ENCODE measurements at places on chromosomes 2 and 18.

DNA sequence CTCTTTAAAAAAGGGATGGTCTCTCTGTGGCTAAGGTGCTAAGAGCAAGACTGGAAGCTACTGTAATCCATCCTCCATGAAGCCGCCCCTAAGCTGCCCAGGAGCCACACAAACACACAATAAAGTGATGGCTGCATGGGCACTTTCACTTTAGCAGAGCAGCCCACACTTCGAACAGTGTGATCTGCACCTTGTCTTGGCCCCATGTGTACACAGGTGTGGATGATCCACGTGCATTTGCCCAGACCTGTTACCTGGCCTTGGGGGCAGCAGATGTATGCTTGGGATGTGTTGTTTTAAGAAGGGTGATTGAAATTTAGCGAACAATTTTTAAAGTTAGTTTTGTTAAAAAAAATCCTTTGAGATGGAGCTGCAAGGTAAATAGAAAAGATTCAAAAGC is 39.9 kb downstream of the TMEM178A start:
- no peak overlapping the region for H3K4me3 ChIP-seq
- H3K4me1 ChIP-seq: no peaks in the 10 kb centered on the region
- H3K27ac ChIP-seq: no peak overlapping the region
- no peaks in the 10 kb centered on the region for H3K36me3 ChIP-seq

DNA sequence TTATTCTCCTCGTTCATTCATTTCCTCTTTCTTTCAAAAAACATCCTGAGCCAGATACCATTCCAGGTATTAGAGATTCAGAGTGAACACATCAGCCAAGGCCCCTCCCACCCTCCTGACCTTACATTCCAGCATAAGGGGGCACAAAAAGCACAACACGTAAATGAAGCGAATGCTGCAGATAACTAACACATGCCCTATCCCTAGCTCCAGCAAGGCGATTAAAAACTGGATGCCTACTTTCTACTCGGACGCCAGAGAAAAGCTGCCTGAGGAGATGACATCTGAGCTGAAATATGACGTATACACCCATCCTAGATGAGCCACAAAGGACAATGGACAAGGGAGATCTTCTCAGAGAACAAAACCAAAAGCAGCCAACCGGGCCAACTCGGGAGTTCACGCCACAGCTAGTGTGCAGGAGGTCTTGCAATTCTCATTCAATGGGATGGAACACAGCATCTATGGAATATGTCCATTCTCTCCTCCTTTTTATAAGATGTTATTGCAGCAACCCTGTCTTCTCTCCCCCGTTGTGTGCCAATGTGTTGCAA is 33.5 kb downstream of the FEZ2 start:
- H3K27ac ChIP-seq: no peak overlapping the region
- H3K27me3 ChIP-seq: no peaks in the 10 kb centered on the region
- no peak for DNase-seq
- H3K4me1 ChIP-seq: no peaks in the 10 kb centered on the region
- H3K36me3 ChIP-seq: peaks cover 8% of the 10 kb centered on the region
- H3K4me3 ChIP-seq: no peak overlapping the region

DNA sequence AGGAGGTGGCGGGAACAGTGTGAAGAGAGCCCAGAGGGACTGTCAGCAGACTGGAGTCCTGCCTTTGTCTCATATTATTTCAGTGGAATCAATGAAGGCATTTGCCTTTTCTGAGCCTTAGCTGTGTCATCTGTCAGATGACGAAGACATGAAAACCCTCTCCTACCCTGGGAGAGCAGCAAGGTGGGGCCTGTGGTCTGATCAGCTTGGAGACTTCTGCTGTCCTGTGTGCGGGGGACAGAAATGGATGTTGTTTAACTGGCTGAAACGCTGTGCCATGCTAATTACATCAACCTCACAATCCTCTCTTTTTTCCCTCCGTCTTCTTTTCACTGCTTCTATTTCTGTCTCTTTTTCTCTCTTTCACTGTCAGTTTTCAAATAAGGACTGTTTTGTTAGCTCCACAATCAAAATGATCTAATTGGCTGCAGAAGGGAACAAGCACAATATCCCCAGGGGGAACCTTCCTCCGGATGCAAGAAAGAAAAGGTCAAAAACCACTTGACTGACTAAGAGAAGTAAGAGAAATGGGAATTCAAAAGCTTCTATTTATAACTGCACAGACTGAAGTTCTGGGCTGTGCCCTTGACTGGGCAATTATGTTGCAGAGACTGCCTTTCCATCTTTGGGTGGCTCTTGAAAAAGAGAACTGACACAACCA is 340.1 kb downstream of the CLIP4 start:
- no peaks in the 10 kb centered on the region for H3K4me1 ChIP-seq
- no peaks in the 10 kb centered on the region for H3K27me3 ChIP-seq
- H3K4me3 ChIP-seq: no peak overlapping the region
- H3K27ac ChIP-seq: no peak overlapping the region
- DNase-seq: no peak
- no peaks in the 10 kb centered on the region for H3K36me3 ChIP-seq

DNA sequence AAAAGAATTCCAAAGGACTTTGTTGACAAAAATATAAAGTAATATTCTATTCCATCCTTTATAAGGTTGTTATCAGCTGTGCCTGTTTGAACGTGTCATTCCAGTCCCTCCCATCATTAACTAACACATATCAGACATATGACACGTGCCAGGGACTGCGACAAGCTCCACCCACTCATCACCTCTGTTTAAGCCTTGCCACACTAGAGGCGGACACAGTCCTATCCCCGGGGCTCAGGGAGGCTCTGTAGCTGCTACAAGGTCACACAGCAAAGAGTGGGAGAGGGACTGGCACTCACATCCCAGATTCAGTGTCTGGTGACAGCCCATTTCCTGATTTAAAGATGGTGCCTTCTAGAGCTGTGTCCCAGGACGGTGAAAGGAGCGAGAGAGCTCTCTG is 30.0 kb downstream of the TBC1D8 start:
- no peak overlapping the region for H3K4me3 ChIP-seq
- no peak overlapping the region for H3K27ac ChIP-seq
- no peak for DNase-seq
- no peaks in the 10 kb centered on the region for H3K4me1 ChIP-seq
- H3K36me3 ChIP-seq: no peaks in the 10 kb centered on the region

DNA sequence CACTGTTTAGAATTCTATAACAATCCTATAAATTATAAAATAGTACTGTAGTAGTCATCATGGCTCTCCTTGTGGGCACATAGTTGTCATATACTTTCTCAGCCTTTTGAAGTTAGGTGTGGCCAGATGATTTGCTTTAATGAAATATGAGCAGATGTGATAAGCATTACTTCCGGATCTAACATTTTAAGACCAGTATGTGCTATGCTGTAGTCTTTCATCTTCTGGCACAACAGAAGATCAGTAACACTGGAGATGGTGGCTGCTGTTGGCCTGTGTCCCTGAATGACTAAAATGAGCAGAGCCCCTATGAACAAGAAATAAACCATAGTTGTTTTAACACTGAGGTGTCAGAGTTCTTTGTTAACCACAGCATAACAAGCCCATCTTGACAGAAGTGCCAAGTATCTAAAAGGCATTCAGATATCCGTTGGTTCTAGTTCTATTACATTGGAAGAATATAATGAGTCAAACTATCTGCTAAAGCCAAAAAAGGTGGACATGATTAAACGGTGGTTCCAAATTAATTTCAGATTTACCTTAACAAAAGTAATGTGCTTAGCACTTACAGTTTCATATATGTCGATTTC is 6.3 kb downstream of the MEX3C start:
- H3K4me1 ChIP-seq: peaks cover 35% of the 10 kb centered on the region
- no peak overlapping the region for H3K27ac ChIP-seq
- H3K36me3 ChIP-seq: no peaks in the 10 kb centered on the region
- DNase-seq: no peak

- no peak for DNase-seq
- H3K36me3 ChIP-seq: no peaks in the 10 kb centered on the region
- H3K4me1 ChIP-seq: no peaks in the 10 kb centered on the region
- H3K27me3 ChIP-seq: no peaks in the 10 kb centered on the region
- H3K4me3 ChIP-seq: no peak overlapping the region
These were observed 901.9 kb upstream of the ZEB2 start for GRCh38 chr2:145421841-145422240.

GRCh38 chr2:74002505-74003421 is 18.1 kb downstream of the TET3 start:
- peaks cover 17% of the 10 kb centered on the region for H3K4me1 ChIP-seq
- H3K27me3 ChIP-seq: no peaks in the 10 kb centered on the region
- peaks cover 2% of the 10 kb centered on the region for H3K36me3 ChIP-seq
- H3K4me3 ChIP-seq: peak overlapping the region; percentile 51
- peak overlapping the region; percentile 62 for H3K27ac ChIP-seq

- no peaks in the 10 kb centered on the region for H3K36me3 ChIP-seq
- no peak for DNase-seq
- H3K4me3 ChIP-seq: no peak overlapping the region
- H3K27me3 ChIP-seq: no peaks in the 10 kb centered on the region
- H3K27ac ChIP-seq: no peak overlapping the region
These were observed 153.8 kb downstream of the MAP2 start for GRCh38 chr2:209577376-209578357.

- peak overlapping the region; percentile 69 for H3K27ac ChIP-seq
- H3K4me1 ChIP-seq: peaks cover 54% of the 10 kb centered on the region
- H3K27me3 ChIP-seq: no peaks in the 10 kb centered on the region
- H3K4me3 ChIP-seq: peak overlapping the region; percentile 3
These were observed 78.4 kb downstream of the LIMS1 start for GRCh38 chr2:108612514-108613183.

- H3K36me3 ChIP-seq: peaks cover 6% of the 10 kb centered on the region
- H3K27me3 ChIP-seq: no peaks in the 10 kb centered on the region
- H3K4me3 ChIP-seq: no peak overlapping the region
- no peak for DNase-seq
These were observed 33.5 kb downstream of the NHEJ1 start for GRCh38 chr2:219127037-219127635.

DNA sequence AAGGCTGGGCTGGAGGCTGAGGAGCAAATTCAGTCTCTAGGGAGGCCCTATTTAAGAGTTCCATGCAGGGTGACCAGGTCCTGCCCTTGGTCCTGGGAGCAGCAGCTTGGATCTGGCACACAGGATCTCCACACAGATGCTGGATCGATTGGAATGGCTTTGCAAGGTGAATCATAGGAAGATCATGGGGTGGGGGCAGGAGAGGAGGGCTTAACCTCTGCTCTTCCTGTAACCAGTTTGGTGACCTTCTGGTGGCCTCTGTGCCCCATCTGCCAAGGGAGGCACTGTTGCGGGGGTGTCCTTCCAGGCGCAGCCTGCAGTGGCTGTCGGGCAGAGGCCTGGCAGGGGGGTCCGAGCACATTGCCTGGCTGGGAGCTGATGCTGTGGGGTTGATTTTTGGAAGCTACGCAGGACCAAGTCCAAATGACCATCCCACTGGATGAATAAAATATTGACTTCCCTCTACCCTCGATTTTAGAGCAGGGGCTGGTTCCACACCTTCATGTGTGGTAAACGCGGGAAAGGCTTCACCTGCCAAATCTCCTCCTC is 79.7 kb downstream of the EDAR start:
- no peak overlapping the region for H3K27ac ChIP-seq
- no peaks in the 10 kb centered on the region for H3K4me1 ChIP-seq
- no peaks in the 10 kb centered on the region for H3K27me3 ChIP-seq
- DNase-seq: no peak

GRCh38 chr2:45554742-45555140 is 56.3 kb downstream of the SRBD1 start:
- H3K4me1 ChIP-seq: no peaks in the 10 kb centered on the region
- no peak for DNase-seq
- H3K27ac ChIP-seq: no peak overlapping the region
- no peaks in the 10 kb centered on the region for H3K36me3 ChIP-seq
- H3K27me3 ChIP-seq: no peaks in the 10 kb centered on the region

DNA sequence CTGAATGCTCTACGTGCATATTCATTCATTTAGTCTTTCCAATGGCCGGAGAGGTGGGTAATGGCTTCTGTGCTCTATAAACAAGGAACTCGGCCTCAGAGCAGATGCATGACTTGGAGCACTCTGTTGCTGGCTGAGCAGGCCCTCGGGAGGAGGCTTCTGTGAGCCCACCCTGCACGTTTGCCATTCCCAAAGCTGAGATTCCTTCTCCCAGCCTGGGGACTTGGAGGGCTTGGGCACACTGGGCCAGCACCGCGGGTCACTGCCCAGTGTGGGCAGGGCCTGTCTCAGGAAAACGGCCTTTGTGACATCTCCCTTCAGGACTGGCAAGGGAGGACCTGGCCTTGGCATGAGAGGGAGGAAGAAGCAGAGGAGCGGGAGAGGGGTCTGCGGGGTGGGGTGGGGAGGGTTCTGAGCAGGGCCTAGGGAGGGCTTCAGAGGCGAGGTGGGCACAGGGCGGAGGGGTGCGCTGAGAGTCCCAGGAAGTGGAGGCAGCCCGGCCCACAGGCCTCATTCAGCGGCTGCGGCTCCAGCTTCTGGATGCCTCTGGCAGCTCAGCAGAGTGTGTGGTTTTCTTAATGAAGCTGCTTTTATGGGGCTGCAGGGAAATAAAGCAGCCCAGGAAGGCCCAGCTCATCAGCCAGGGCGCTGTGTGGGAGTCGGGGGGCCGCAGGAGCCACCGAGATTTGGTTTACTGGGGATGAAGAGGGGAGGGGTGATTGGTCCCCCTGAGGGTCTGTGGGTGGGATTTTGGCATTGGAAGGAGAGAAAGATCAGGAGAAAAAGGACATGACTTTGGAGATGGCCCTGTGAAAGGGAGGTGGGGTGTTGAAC is 51.7 kb upstream of the OTOF start:
- no peaks in the 10 kb centered on the region for H3K4me1 ChIP-seq
- no peak for DNase-seq
- no peaks in the 10 kb centered on the region for H3K36me3 ChIP-seq
- no peak overlapping the region for H3K27ac ChIP-seq

DNA sequence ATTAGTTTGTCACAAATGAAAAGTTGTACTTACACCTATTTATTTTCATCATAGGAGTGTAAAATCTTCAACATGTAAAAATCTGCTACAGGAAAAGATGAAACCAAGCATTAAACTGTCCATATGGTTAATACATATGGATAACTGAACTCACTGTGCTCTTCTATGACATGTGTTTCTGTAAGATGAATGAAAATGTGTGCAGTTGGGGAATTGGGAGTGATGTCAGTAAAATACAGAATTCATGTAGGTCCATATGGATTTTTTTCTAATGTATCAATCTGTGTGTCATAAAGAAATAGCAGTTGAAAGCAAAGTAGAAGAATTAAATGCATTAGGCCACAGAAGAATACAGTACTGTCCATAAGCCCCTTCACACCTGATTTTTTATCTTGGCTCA is 178.4 kb upstream of the COL3A1 start:
- H3K27me3 ChIP-seq: no peaks in the 10 kb centered on the region
- no peak overlapping the region for H3K27ac ChIP-seq
- DNase-seq: no peak
- no peaks in the 10 kb centered on the region for H3K4me1 ChIP-seq
- no peak overlapping the region for H3K4me3 ChIP-seq

Measured in effector memory CD4-positive, alpha-beta T cell (primary cell).